ENCODE measurements at places on chromosomes 6 and 20. TPM values are rescaled to one million over a fixed set of nuclear protein-coding genes. Genes with fewer than 3 reads are reported as not detected.

- DNase-seq: no peak
These were observed 697.0 kb upstream of the POU3F2 start for GRCh38 chr6:98137391-98137790.

DNA sequence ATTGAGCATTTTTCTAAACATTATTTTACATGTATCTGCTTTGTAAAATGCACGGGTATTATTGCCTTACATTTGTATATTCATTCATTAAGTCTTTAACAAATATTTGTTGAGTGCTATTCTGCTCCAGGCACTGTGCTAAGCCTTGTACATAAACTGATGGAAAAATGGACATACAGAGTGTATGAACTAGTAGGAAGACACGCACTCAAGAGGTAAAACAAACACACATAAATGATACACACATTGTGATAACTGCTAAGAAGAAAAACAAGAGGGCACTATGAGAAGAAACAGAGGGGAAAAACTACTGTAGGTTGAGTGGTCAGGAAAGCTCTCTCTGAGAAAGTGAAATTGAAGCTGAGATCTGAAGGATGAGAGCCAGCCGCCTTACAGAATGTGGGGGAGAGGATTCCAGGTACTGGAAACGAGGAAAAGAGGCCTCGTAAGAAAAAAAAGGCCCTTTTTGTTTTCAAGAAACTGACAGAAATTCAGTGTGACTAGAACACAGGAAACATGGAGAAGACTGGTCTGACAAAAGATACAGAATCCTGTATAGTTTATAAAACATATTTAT, 117.5 kb downstream of the EYA4 start:
- no peak for DNase-seq

DNA sequence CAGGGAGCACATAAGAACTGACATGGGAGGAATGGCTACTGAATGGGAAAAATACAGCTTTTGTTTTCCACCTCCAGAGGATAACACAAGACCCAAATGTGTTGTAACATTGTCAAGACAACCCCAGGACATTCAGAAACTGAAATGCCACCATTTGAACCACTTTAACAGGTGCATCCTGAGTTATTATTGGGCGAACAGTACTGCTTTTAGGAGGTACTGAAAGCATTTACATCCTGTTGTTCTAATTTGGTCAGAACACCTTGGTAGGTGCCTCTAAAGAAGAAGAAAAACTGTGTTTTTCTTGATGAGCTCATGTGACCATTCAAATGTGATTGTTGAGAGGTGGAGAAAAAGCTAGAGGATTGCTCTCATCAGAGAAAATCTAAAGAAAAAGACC, 6.4 kb upstream of the TXNDC5 start:
- no peak for DNase-seq

DNA sequence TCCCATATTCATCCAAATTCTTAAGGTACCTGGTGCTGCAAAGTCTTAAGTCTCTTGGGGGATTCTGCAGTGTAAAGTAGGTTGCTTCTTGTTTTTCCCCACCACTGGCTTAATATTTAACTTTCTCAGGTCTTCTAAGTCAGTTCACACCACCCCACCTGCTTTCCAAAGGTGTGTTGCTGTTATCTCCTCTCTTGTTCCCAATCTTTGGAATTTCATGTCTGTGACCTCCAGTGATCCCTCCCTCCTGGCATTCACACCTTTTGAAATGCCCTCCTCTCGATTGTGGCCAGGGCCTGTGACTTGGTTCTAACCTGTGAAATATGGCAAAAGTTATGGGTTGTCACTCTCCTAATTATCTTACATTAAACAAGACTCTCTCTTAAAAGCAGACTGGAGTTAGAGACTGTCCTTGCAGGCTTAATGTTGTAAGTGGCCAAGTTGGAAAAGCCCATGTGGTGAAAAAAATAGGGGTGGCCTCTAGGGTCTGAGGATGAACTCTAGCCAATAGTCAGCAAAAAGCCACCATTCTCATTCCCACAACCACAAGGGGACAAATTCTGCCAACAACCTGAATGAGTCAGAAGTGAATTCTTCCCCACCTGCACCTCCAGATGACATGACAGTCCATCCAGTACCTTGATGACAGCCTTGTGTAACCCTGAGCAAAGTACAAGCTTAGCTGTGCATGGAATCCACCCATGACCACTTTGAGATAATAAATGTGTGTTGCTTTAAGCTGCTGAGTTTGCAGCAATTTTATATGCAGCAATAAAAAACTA, 45.1 kb downstream of the ADGRF1 start:
- no peak for DNase-seq

- no peak for DNase-seq
These were observed 2.7 kb downstream of the SLC2A10 start for GRCh38 chr20:46712056-46712636.

Gene ASIP
- not detected for total RNA-seq

- DNase-seq: no peak
These were observed 226.4 kb upstream of the ZNF217 start for GRCh38 chr20:53819973-53820451.

DNA sequence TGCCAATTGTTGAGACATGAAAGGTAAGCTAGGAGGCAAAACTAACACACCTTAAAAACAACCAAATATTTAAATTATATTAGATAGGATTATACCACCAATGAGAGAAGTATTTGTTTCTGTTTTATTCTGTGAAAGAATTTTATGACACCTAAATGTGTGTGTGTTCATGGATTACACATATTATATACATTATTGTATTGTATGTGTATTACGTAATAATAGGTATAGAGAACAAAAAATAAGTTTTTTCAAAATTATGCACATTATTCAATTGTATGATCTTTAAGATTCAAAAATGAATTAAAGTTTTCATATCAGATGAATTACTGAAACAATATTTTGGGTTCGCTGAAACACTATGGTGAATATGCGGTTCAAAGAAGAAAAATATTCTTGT, 84.3 kb upstream of the FABP7 start:
- no peak for DNase-seq

- peak; percentile 31 for DNase-seq
These were observed 44.7 kb downstream of the NFATC2 start for GRCh38 chr20:51497542-51498467.
